CD8-positive, alpha-beta memory T cell (primary cell): ENCODE measurements at places on chromosomes 5 and 9.

DNA sequence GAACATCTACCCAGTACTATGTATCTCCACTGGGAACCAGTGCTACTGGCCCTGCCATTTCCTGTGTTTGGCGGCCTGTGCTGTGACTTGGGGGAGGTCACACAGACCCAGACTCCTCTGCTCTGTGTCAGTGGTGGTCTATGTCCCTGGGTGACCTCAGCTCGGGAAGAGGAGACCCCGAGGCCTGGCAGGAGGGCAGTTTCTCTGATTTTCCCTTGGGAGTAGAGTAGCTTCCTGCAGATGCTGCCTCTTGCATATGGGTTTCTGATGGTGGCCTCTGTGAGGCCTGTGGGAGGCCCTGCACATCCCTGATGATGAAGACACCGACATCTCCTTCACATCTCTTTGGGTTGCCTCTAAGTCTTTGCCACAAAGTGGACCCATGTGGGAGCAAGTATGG lies 13.0 kb upstream of the SMIM32 start:
- no peak overlapping the region for H3K4me3 ChIP-seq
- H3K27me3 ChIP-seq: no peaks in the 10 kb centered on the region
- H3K27ac ChIP-seq: no peak overlapping the region
- no peaks in the 10 kb centered on the region for H3K4me1 ChIP-seq

- DNase-seq: no peak
- H3K36me3 ChIP-seq: no peaks in the 10 kb centered on the region
- H3K4me3 ChIP-seq: no peak overlapping the region
- no peaks in the 10 kb centered on the region for H3K4me1 ChIP-seq
- peaks cover 3% of the 10 kb centered on the region for H3K27me3 ChIP-seq
Measured at GRCh38 chr9:22216730-22217172, 207.6 kb upstream of the CDKN2B start.

- H3K36me3 ChIP-seq: no peaks in the 10 kb centered on the region
- no peaks in the 10 kb centered on the region for H3K27me3 ChIP-seq
- no peak overlapping the region for H3K4me3 ChIP-seq
Measured at GRCh38 chr5:53923961-53924360, 363.5 kb downstream of the NDUFS4 start.

DNA sequence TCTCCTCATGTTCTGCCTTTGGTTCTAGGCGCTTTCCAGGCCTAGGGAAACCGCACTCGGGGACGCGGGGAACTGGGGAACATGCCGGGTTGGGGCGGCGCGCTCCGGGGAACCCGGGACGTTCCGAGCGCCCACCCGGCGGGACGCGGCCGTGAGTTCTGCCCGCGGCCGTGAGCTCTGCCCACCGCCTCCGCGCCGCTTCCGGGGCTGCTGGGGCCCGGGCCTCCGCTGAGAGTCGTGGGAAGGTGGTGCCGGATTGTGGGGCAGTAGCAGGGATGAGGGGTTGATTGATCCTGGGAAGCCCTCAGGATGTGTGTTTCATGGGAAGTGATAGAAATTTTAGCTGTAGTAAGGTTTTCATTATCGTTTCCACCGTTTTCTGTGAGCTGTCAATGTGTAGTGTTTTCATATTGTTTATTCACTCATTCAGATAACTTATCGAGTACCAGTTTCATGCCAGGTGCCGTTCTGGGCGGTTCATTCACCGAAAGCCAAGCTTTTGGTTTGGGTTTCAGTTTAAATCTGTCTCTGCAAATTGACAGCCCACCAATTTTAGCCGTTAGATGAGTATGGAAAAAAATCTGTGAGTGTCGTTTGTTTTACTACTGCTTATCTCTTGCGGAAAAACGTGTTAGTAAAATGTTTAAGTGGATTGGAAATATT lies 657 bp downstream of the MTRR start:
- no peaks in the 10 kb centered on the region for H3K27me3 ChIP-seq
- H3K36me3 ChIP-seq: no peaks in the 10 kb centered on the region
- DNase-seq: peak; percentile 15
- H3K4me3 ChIP-seq: peak overlapping the region; percentile 71

DNA sequence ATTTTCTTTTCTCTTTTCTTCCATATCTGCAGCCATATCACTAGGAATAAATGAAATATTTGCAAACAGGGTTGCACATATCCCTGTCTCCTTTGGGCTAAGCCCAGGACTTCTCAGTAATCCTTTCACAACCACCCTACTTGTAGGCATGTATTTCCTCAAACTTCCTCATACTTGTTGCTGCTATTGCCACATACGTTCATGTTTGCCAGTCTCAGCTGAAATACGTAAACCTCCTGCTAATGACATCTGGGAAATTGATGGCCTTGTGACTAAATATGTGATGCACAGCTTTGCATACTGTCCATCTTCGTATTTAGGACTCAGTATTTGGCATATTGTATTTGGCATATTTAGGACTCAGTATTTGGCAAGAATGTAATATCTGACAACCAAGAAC lies 224.6 kb downstream of the PLK2 start:
- DNase-seq: no peak
- no peaks in the 10 kb centered on the region for H3K27me3 ChIP-seq
- H3K36me3 ChIP-seq: no peaks in the 10 kb centered on the region
- no peaks in the 10 kb centered on the region for H3K4me1 ChIP-seq
- H3K27ac ChIP-seq: no peak overlapping the region

- no peaks in the 10 kb centered on the region for H3K27me3 ChIP-seq
- no peaks in the 10 kb centered on the region for H3K36me3 ChIP-seq
- no peak for DNase-seq
- H3K27ac ChIP-seq: no peak overlapping the region
- peaks cover 42% of the 10 kb centered on the region for H3K4me1 ChIP-seq
Measured at GRCh38 chr5:180813420-180813819, 10.8 kb upstream of the MGAT1 start.

GRCh38 chr9:89519366-89519805 lies 21.5 kb upstream of the SEMA4D start:
- no peaks in the 10 kb centered on the region for H3K27me3 ChIP-seq
- no peak for DNase-seq
- peaks cover 71% of the 10 kb centered on the region for H3K4me1 ChIP-seq

DNA sequence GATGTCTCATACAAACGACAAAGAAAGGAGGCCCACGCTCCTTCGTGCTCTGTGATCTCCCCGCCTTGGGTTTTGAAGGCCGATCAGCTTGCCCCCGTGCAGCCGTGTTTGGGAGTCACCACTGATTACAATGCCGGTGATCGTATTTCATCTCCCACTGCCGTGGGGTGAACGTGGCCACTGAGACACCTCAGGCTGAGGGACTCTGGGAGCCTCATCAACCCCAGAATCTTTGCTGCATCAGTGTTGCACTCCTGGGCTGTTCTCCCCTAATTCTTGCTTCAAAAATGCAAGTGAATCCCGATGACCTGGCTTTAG lies 194.2 kb downstream of the HSPA4 start:
- H3K4me1 ChIP-seq: no peaks in the 10 kb centered on the region
- no peak for DNase-seq
- no peak overlapping the region for H3K27ac ChIP-seq
- H3K36me3 ChIP-seq: no peaks in the 10 kb centered on the region
- no peak overlapping the region for H3K4me3 ChIP-seq
- H3K27me3 ChIP-seq: no peaks in the 10 kb centered on the region

DNA sequence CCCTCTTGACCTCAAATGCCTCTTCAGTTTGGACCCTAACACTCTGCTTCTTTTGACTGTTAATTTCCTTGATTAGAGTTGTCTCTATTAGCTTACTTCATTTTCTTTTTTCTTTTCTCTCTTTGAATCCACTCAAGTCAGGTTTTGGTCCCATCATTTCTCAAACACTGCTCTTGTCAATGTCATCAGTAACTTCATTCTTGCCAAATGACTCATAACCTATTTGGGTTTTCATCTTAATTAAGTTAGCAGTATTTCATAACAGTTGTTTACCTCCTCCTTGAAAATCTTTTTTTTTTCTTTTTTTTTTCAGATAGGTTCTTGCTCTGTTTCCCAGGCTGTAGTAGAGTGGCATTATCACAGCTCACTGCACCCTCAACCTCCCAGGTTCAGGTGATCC lies 119.6 kb downstream of the PARP8 start:
- H3K4me3 ChIP-seq: no peak overlapping the region
- no peak for DNase-seq
